NCI-H2081 treated with DMSO at 0.1 percent for 48 hours (cell line): ENCODE measurements at places on chromosomes 7 and 10.

DNA sequence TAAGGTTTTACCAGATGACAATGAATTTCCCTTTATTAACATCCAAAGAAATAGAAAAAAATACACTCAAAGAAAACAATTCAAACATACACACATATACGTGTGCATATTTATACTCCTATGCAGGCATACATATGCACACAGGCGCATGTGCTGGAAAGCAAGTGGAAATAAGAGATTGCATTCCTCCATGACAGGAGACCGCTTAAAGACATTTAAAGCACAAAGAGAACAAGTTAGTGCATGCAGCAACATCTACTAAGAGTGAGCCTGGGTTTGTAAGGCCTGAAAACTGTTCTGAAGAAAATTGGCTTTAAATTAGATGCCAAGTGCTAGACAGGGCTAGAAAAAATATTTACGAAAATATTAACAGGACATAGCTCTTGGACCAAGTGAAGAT is 40.1 kb upstream of the PPP1R17 start:
- no peak for DNase-seq

DNA sequence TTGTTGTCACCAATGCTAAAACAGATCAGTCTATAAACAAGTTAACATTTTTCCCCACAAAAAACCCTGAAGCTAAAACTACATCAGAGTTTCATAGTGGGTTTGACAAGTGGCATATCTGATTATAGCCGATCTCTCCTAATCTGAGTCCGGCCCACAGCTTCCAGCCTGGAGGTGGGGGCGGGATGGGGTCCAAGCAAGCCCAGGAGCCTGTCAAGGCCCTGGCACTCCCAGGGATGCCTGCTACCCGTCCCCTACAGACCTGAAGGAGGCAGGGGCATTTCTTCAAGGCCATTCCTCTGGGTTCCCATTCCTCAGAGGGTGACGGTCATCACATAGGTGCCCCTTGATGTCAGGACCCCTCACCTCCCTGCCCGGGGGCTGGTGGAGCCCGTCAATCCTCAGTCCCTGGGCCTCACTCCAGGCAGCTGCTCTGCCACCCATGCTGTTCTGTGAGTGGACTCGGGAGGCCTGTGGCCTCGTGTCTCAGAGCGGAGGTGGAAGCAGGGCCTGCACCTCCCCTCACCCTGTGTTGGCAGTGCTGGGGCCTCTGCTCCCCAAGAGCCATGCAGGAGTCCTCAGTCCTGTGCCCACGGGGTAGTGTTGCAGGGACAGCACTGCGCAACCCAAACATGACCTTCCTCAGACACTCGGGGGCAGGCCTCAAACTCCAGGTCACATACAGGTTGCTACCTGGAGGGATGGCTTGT is 8.8 kb downstream of the DPYSL4 start:
- no peak for DNase-seq

DNA sequence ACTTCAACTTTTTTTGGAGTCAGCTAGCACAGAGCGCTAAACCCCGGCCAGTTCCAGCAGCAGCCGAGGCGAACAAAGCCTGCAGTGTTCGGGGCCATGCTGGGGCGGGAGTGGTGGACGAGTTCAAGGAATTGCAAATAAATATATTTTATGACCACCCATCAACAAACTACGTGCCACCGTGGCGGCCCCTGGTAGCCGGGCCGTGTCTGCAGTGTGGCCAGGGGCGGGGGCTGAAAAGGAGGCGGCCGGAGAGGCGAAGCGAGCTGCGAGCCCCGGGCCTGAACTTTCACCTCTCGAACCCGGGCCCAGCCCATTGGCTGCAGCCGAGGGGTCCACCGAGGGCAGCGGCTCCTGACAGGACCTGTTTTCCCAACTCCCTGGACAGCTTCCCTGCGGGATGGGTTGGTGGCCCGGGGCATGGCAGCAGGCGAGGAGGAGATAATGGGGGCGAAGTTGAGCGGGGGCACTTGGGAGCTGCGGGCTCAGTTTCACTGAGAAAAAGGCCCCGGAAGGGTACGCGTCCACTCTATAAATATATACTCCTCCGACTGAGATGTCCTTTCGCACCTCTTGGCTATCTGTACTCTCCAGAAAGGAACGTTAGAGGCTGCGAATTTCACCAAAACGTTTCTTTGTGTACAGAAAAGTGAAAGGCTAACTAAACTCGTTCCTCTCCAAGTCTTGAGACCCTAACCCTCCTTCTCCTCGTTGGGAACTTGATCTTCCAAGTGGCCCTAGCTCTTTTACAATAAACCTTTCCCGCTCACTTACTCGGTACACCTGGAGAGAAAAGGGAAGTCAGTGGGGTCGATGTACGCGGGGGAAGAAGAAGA is 164.6 kb upstream of the PPP1R3A start:
- DNase-seq = no peak

- no peak for DNase-seq
These were observed 27.3 kb downstream of the ANXA11 start for GRCh38 chr10:80177781-80178636.

DNA sequence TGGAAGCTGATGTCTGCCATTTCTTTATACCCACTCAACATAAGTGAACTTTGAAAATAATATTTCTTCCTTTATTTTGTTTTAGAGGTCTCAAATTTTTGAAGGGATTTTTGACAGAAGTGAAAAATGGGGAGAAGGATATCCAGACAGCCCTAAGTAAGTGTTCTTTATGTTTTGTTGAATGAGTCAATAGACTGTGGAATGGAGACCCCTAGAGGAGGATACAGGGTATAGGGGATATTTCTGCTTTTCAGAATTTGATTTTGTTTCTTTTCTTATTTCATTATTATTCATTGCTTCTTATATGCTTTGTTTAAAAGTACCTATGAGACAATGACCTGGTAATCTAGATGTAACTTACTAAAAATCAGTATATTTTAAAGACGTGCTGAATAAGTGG is 34.4 kb downstream of the PLEKHA8 start:
- no peak for DNase-seq

DNA sequence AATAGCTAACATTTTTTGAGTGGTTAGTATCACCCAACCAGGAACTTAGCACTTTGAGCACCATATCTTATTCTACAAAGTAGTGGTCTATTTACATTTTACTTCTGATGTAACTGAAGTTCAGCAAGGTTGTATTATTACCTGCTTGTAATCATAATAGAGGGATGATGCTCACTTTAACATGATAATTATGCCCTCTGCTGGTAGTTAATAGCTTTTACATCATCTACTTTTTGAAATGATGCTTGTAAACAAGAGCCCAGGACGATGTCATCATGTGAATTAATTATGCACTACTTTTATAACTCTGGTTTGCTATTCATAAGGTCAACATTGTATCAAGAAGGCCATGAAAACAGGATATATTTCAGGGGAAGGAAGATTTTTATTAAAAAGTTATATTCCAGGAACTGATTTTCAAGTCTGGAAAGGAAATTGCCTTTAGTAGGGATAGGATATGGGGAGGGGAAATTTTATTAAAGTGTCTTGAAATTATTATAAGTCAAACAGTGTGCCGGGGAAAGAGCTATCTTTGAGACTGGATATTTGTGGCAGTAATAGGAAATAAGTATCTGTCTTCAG is 80.3 kb upstream of the SCIN start:
- DNase-seq = no peak

DNA sequence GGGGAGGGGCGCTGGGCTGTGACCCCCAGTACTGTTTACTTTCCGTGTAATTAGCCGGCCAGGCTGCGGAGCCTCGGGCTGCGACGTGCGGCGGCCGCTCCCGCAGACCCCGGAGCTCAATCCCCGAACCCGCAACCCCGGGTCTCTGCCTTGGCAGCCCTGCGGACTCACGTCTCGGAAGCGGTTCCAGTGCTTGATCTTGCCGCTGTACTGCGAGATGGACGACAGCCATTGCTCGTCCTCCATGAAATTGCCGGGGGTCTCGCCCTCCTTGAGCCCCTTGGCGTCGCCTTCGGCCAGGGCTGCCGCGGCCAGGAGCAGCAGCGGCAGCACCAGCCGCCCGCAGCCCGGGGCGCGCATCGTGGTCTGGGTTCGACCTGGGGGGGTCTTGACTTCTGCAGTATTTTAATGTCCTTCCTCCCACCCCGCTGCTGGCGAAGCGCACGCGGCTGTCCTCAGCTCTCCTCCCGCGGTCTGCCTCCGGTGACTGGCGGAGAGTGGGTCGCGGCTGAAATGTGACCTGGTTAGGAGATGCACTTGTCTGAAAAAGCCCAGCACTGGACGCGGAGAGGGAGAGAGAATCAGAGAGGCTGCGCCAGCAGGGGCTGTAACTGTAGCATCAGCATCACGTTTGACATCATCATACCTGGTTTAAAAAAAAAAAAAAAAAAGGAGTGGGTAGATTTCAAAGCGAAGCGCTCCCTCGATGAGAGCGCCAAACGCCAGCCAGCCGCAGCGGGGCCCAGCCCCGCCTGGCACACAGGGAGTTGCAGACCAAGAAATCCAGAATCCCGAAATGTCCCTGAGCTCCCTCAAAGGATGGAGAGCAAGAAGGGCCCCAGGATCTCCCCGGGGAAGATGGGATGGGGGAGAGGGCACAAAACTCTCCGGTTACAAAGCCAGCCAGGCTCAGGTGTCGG is at the start of gene SPOCK2:
SPOCK2 (minus strand) TSS at position 583 of the 920 bp plus-strand sequence; CDS start at position 360, 223 bp downstream.
- DNase-seq = no peak

- DNase-seq = no peak
These were observed 552.7 kb downstream of the MAGI2 start for GRCh38 chr7:78900806-78901205.

DNA sequence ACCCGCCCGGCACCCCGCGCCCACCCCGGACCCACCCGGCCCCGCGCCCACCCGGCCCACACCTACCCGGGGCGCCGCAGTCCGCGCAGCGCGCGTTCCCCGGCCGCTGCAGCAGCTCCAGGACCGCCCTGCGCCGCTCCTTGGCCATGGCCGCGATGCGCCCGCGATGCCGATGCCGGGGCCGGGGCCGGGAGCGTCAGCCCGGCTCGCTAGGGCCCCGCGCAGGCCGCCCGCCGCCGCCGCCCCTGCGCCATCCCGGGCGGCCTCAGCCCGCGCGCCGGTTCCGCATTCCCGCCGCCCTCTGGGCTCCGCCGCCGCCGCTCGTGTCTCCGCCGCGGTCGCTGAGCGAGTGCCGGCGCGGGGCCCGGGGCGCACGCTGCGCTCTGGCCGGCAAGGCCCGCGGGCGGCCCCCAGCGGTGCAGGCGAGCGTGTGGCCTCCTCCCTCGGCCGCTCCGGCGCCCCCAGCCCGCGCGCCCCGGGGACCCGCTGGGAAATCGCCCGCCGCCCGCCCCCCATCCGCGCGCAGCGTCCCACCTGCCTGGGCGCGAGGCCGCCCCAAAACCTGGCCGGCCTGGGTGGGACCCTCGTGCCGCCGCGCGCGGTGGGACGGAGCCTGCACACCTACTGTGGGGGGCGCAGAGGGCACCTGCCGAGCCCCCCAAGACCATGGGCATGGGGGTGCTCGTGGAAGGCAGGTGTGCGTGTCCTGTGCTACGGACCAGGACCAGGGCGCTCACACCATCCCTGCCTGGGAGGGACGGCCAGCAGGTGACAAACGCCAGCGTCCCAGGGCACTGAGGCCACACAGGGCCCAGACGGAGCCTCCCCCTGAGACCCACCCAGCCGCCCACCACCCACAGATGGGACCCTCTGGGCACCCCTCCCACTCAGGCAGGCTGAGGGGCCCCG is at the start of gene ADAP1:
ADAP1 (minus strand) TSS at position 351 of the 909 bp plus-strand sequence; CDS start at position 148, 203 bp downstream.
- DNase-seq = no peak

DNA sequence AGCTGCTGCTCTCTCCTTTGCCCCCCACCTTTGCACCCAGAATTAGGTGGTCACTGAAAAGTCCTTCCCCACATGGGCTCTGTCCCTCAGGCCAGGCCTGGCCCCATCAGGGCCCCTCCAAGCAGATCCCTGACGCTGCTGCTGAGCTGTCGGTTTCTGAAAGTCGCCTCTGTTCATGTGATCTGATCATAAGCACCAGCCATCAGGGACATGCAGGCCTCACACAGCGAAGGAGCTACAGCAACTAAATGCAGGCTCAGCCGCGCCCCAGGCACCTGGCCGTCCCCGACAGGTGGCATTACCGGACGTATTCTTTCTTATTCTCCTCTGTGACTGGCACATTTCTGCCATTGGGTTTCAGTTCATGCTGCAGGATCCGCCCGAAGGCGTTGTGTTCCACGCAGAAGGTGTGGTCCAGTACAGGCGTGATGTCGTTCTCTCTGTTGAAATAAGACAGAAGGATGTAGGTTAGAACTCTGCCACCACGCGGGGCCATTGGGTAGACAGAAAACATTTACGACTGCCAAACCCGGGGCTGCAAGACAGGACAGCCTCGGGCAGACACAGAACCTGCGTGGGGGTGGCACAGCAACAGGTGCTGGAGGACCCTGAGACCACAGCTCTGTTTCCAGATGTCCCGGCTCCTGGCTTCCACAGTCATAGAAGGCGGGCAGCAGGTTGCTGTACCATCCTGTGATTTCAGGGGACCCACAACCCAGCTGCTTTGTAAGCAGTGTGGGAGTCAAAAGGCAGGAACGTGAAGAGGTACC is 105.6 kb downstream of the SMURF1 start:
- no peak for DNase-seq

GRCh38 chr7:52712938-52713337 is 322.5 kb upstream of the POM121L12 start:
- no peak for DNase-seq
